ENCODE measurements at places on chromosomes 4 and X.

GRCh38 chrX:153689654-153690465, 2.1 kb downstream of the SLC6A8 start:
- DNase-seq: no peak

DNA sequence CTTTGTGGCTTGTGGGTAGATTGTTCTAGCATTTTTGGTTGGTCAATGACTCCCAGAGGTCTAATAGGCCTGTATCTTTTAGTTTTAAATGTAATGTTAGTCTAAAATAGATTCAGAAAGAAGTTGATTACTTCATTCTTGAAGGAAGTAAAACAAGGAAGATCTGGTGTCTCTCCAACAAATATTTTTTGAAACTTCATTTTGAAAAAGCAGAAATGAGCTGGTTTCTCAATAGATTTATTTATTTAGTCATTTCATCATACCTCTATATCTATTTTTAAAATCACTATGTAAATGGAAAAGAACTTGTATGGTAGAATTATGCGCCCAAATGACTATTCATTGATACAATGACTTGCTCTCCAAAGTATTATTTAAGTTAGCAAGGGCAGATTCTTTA, 7.2 kb downstream of the HTR2C start:
- DNase-seq: no peak

DNA sequence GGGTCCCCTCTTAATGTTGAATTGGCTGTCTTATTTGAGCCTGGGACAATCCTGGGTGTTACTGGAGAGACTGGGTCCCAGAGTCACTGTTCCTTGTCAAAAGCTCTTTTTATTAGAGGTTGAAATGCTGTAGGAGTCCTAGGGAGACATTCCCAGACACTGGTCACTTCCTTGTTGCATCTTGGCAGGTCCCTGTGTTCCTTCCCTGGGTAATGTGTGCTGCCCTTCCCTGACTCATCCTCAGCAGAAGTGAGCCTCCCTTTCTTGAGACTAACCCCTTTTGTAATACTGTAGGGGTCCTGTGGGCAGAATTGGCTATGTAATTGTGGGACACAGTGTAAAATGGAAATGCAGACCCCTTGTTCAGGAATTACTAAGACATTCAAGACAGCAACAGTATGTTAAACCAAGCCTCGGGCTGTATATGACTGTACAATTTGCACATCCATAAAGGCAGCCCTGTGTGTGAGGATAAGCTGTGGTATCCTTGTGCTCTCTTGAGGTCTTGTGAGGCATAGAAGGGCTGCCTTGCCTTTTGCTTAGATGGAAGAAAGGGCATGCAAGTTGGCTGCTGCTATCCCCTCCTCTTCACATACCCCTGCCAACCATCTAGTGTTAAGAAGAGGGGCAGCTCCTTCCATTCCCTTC, 53.5 kb downstream of the DCLK2 start:
- no peak for DNase-seq

GRCh38 chr4:116942315-116942714, 143.1 kb downstream of the TRAM1L1 start:
- DNase-seq: no peak

DNA sequence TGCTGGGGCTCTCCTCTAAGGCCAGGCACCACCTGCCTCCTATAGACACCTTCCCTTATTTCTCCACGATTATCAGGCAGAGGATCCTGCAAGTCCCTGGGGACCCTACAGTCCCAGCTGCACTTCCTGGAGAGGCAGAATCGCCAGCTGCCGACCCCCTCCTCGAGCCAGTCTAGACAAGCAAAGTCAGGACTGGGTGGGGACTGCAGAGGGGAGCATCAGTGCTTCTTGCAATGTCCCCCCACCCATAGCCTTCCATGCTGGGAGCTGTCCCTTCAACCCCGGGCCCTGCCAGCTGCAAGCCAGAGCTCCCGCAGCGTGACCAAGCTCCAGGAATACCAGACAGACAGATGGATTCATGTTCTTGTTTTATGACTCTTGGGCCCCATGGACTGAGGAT, 1.4 kb upstream of the CRMP1 start:
- no peak for DNase-seq

DNA sequence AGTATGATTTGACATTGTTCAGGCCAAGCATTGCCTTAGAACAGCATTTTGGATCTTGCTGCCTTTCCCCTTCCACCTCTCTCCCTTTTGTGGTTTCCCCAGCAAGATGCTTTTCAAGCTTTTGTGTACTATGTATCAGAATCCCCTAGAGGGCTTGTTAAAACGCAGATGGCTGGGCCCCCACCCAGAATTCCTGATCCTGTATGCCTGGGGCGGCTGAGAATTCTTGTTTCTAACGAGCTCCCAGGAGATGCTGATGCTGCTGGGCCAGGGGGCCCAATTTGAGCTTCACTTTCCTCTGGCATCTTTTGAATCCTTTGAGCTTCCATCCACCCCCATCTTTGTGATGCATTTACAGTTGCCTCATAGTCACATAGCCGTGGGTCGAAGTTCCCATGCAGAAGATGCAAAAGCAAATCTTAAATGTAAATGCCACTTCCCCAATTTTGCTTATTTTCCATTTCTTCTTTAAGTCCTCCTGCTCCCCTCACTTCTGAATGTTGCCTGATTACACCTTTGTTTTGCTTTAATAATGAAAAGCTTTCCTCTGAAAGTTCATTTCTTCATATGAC, 18.5 kb downstream of the HCCS start:
- DNase-seq: no peak
